ENCODE measurements at places on chromosomes 2 and 18.

GRCh38 chr2:215607766-215608165 is 171.9 kb upstream of the FN1 start:
- DNase-seq, result no peak

DNA sequence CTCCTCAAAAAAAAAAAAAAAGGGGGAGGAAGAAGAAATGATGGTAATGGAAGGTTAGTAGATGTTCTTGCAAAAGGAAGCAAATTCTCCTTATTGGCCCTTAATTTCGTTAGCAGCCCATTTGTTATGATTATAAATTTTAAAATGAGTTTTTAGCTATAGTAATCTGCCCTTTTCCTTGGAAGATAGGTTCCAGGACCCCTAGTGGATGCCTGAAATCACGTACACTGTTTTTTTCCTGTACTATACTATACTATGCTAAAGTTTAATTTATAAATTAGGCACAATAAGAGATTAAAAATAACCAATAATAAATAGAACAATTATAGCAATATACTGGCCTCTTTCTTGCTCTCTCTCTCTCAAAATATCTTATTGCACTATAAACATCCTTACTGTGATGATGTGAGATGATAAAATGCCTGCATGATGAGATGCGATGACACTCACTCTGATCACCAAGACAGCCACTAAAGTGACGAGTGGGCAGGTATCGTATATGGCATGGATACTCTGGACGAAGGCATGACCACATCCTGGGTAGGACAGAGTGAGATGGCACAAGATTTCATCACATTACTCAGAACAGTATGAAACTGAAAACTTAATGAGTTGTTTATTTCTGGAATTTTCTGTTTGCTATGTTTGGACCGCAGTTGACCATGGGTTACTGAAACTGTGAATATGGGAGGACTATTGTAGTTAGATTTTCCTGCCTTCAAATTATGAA is 87.2 kb downstream of the KCTD18 start:
- no peak for DNase-seq

GRCh38 chr2:22769497-22769896 is 615.5 kb upstream of the KLHL29 start:
- no peak for DNase-seq

- no peak for DNase-seq
Measured at GRCh38 chr18:59957957-59958356, 58.2 kb downstream of the PMAIP1 start.

DNA sequence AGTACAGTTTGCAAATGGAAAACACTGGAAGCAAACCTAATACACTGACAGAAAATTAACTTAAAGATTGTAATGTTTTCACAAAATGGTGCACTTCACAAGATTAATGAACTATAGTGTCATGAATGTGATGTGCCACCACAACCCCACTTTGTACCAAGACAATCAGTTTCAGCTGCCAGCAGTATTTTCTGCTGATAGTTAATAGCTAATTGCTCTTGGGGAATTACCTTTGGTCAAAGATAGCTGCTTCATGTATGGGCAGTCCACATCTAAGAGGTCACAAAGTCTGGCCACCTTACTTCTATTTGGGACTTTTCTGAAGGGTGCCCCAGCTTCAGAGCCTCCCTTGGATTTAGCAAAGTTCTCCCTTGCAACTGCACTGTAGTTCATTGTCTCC is 254.0 kb downstream of the CALCRL start:
- no peak for DNase-seq

DNA sequence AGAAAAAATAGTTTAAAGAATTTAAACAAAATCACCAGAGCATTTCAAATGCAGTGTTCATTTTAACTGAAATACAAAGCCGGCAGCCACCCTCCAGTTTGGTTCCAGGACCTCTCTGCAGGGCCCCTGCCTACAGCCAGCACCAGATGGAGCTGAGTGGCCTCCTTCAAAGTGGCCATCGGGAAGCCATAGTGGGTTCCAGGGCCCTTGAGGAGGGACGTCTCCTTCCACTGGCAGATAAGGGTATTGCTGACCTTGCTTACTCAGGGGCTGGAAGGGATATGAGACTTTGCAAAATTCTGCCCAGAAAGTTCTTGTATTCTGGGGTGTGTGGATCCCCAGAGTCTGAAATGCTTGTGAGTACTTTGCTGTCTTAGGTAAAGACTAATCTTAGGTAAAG is 205.2 kb upstream of the APCDD1 start:
- DNase-seq, result no peak
